ENCODE measurements at places on chromosomes 12 and 14. TPM values are rescaled to one million over a fixed set of nuclear protein-coding genes. Genes with fewer than 3 reads are reported as not detected.

DNA sequence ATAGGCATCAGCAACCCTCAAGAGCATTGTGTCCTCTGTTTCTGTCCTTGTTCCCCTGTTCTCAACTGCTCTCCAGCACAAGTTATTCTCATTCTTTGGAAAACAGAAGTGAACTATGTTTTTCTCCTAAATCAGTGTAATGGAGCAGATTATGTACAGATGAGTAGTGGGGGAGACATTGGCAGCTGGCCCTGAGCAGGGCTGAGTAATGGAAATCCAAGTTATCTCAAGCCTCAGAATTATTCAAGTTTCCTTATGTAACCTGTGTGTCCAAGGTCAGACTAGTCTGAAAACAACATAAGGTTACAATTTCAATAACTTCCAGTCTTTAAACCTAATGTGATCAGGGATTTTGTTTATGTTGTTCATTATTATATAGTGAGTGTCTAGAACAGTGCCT lies 116.1 kb upstream of the FUT8 start:
- no peak for DNase-seq

The ZC2HC1C gene
- total RNA-seq = 4.3 TPM

GRCh38 chr12:77406219-77406905 lies 341.0 kb upstream of the E2F7 start:
- no peak for DNase-seq

DNA sequence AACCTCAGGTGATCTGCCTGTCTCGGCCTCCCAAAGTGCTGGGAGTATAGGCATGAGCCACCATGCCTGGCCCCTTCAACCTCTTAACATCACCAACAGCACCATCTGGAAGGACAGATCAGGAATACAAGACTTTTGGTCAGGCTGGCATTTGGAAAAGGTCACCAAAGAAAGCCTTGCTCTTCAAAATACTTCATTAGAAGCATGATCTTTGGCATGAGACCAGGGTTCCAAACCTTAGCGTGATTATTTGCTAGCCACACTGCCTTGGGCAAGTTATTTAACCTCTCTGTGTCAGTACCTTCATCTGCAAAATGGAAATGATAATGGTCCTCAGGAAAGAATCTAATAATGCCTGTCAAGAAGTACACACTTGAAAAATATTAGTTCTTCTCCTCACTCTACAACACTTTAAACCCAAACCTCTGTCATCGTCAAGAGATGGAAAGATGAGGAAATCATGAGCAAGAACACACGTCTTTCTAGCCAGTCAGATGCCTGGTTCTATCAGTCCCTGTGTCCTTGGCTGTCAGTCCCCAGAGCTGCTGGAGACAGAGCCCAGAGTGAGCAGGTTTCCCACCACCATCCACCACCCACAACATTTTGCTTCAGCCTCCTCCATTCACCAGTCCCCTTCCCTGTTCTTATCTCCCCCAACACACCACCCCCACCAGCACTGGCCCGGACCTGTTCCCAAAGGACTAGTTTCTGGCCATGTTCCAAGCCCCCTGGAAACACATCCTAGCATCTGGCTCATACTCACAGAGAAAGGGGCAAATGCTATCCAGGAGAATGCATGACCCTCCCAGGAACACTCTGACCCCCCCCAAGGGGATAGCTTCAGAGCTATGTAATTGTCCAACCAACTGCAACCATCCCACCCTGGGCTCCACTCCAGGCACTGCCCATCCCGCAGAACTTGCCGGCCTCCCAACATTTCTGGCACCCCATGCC lies 2.0 kb downstream of the ADCY6 start:
- DNase-seq = no peak

The DDX47 gene
- 269 TPM for total RNA-seq

The FAM181A gene
- not detected for total RNA-seq

DNA sequence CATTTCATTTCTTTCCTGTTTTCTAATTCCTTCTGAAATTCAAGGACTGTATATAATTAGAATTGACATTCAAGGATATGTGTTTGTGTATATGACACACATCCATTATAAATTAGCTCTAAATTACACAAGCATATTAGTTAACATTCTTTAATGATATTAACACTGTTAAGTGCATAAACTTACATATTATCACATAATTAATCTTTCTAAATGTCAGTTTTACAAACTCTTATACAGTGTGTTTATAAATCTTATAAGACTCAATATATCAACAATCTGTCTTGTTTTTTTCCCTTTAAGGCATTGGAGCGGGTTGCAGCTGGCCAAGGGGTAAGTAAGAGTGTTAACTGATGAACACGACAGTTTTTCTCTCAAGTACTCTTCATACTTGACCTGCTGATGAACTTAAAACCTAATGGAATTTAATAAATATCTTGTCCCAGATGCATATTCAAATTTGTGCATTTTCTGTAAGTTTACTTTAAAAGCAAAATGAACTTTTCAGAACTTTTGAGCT lies 76.1 kb downstream of the METTL25 start:
- DNase-seq = no peak

DNA sequence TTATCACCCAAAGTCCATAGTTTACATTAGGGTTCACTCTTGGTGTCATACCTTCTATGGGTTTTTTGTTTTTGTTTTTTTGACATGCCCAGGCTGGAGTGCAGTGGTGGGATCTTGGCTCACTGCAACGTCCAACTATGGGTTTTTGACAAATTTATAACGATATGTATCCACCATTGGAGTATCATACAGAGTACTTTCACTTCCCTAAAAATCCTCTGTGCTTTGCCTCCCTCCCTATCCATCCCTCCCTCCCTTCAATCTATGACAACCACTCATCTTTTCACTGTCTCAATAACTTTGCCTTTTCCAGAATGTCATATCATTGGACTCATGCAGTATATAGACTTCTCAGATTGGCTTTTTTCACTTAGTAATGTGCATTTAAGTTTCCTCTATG lies 139.0 kb upstream of the CCDC198 start:
- no peak for DNase-seq

DNA sequence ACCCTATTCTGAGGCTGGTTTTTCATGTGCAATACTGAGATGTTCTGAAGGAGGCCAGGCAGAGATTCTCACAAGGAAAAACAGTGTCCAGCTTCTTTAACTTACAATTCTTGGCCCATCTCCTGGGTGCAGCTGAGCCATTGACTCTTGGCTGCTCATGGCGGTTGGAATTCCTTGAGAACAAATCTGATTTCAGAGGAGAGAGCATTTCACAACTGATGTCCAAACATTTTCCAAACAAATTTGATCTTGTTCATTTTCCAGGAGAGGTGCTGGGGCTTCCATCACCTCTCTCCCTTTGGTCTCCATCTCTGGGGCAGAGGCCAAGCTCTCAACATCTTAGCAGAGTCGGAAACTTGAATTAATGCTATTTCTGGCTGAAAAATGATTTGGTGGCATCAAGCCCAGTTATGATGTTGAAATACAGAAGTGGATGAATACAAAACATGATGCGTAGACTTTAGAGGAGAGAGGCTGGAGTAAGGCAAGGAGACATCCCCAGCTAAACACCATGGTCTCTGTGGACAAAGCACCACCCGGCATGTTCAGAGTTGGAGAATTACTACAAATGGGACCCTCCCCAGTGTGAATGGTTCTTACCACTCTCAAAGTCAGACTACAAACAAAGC lies 593.0 kb downstream of the VRK1 start:
- no peak for DNase-seq

GRCh38 chr14:31934767-31935266 lies 142.3 kb upstream of the ARHGAP5 start:
- peak; percentile 69 for DNase-seq

The SMIM41 gene
- not detected for total RNA-seq

The DIO2 gene
- total RNA-seq = 3.5 TPM

The CLEC4E gene
- total RNA-seq = not detected

The TPPP2 gene
- not detected for total RNA-seq

GRCh38 chr14:77674931-77675330 lies 32.9 kb downstream of the ALKBH1 start:
- DNase-seq = no peak

The KLRK1 gene
- not detected for total RNA-seq

GRCh38 chr12:49089821-49090773 lies 4.5 kb downstream of the DHH start:
- DNase-seq = peak; percentile 41

GRCh38 chr12:108295641-108296040 lies 43.5 kb downstream of the CMKLR1 start:
- DNase-seq = no peak

GRCh38 chr12:53558631-53559030 lies 51.3 kb upstream of the NPFF start:
- no peak for DNase-seq

DNA sequence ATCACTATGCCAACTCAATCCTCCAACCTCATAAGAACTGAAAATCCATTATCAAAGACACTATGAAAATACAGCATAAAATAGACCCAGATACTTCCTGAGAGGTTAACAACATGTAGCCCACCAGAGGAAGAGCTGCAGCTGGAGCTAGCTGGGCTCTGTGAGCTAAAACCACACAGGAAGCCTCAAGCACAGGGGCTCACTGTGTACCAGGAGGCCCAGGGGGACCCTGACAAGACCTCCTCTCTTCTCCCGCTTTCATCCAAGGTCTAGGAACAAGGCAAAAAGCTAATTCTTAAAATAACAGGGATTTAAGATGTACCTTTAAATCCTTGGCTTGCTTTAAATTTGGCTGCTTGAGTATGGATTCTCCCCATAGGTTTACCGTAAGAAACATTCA lies 53.6 kb downstream of the EIF2S3B start:
- DNase-seq = no peak
